ENCODE measurements at places on chromosomes 11 and 22.

DNA sequence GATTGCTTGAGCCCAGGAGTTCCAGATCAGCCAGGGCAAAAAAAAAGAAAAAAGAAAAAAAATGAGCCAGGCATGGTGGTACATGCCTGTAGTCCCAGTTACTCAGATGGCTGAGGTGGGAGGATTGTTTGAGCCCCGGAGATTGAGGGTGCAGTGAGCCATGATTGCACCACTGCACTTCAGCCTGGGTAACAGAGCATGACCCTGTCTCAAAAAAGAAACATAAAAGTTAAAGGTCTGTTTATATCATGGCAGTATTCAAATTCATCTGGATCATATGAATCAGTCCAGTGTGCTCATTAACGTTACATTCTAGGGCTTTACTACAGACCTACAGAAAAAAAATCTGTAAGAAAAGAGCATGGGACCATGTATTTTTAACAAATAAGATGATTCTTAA, 13.9 kb downstream of the HSD17B12 start:
- DNase-seq, result no peak

DNA sequence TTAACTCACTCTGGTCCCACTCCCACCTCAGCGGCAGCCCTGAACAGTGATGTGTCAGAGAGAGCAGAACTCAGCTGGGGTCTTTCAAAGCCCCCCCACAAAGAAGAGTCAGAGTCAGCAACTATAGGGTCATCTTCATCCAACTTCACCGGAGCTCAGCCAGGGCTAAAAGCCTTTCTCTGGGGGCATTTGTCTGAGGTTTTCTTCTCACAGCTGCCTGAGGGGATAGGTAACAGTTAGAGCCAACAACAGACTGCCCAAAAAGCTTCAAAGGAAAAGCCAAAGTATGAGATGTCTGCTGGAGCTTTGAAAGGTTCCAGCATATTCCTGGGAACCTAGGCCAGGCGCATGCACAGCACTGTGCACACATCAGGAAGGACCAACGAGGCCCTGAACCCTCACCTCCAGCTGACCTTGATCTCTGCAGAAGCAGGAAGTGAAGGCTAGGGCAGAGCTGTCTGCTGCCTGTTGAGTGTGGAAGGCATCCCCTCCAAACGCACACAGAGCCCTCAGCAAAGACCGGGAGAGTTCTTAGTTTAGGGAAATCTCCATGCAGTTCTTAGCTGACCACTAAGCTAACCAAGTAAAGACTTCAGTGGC, 28.1 kb upstream of the COMT start:
- DNase-seq, result no peak

GRCh38 chr22:17587629-17588028, 24.3 kb downstream of the SLC25A18 start:
- no peak for DNase-seq

DNA sequence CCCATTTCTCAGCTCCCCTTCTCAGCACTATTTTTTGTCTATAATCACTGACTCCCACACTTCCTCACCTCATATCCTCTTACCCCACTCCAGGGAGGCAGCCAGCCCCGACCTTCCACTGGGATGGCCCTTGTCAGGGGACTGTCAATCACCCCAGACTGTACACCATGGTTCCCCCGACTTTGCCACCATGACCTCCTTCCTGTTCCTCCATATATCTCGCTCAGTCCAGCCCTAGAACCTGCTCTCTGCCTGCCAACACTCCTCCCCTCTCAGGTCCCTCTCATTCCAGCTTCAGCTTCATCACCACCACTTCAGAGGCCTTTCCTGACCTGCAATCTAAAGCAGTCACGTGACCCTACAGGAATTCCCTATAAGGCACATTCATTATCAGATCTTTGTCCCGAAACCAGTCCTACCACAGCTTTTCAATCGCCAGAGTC, 16.5 kb downstream of the PRPF19 start:
- no peak for DNase-seq

DNA sequence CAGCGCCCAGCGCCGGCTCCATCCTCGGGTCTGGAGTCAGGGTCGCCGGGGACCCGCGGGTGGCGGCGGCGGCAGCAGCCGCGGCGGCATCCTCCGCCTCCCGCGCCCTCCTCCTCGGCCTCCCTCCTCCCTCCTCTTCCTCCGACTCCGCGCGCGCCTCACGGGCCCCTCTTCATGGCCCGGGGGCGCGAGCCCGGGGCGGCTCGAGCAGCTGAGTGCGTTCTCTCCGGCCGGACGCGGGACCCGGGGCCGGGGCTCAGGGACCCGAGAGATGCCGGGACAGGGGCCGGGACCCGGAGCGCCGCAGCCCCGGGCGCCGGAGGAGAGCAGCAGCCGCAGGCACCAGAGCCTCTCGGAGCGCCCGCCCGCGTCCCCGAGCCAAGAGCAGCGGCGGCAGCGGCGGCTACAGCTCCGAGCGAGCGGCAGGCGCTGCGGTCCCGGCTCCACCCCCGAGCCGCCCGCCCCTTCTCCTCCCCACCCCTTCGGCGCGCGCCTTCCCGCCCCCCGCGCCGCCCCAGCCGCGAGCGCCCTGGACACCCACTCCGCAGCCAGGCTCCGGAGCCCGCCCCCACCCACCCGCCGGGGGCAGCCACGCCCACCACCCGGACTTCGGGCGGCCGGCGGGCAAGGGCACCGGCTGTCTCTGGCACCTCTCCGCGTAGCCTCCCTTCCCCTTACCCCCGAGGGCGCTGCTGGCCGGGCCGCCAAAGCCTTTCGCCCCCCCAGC, at the start of gene CHST1:
CHST1 (minus strand) TSS at position 417 of the 727 bp plus-strand sequence. CDS start 14,699 bp downstream, outside the sequence.
- DNase-seq, result no peak
